GM10248 (cell line): ENCODE measurements at places on chromosomes 5 and 9.
A peak's percentile ranks its signal among the peaks of the same experiment; 100 is the strongest.

DNA sequence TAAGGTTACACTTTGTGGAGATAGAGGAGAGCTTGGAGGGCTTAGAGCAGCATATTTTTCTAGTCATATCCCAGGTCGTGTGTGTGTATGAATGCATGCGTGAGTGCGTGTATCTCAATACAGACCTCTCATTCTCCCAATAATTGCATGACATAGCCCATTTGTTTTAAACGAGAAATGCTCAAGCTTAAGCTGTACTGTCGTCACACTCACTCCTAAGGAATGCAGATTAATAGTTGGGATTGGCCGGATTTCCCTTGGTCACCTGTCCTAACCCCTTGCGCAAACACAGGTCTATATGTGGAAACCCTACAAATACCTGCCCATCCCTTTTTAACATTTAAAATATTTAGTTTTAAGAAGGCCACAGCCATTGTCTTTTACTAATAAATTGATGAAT lies 165.8 kb downstream of the SEMA5A start:
- no peak for DNase-seq

DNA sequence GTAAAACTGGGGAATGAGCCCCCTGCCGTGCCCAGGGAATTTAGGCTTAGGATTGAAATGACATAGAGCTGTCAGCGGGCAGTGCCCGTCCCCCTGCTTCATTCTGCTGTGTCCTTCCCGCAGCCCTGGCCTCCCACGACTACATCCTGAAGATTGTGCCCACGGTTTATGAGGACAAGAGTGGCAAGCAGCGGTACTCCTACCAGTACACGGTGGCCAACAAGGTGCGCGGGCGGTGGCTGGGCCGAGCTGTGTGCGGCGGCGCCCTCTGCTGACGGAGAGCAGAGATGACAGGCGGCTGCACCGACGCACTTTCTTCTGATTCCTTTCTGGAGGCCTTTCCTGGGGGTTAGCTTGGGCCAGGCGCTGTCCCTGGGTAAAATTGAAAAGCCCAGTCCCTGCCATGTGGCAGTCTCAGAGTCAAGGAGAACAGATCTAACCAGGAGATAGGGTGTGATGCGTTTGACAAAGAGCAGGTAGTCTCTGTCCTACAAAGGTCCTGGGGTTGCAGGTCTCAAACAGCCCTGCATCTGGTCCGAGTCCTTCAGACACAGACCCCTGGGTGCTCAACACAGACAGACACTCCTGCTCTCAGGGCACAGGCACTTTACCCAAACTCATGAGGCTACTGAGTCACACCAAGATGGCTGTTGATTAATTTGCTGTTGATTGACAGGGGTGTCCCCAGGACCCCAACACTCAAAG lies 26.8 kb upstream of the RPL26L1 start:
- peak; percentile 86 for DNase-seq

- DNase-seq = no peak
Measured at GRCh38 chr9:87250205-87250604, 247.5 kb upstream of the DAPK1 start.

DNA sequence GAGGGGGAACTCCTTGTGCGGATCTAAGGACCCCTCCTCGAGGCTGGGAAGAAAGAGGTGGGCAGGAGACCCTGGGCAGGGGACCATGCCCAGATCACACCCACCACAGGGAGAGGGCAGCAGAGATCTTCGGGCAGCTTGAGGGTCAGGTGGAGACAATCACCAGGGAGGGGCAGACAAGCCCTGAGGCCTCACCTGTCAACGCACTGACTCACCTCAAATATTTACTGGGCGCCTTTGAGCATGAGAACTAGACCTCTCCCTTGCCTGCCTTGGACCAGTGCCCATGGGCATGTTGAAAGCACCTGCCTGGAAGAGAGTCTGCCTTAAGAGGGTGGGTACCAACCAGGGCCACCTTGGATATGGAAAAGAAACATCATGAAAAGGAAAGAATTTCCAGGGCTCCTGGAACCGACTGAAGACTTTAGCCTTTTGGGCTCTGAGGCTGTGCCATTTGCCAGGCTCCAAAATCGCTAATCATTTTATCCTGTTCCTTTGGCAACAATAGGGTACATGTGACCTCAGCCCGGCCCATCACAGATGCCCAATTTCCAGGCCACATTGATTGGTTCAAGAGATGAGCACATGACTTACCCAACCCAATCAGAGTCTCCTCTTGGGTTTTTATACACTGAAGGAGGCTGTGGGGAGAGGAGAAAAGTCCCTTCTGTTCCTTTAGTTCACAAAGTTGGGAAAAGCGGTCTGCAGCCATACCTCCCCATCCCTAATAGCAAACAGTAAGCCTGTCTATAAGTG lies 10.4 kb upstream of the SPINK4 start:
- no peak for DNase-seq

GRCh38 chr9:117392992-117393391 lies 21.9 kb downstream of the ASTN2 start:
- DNase-seq = no peak

DNA sequence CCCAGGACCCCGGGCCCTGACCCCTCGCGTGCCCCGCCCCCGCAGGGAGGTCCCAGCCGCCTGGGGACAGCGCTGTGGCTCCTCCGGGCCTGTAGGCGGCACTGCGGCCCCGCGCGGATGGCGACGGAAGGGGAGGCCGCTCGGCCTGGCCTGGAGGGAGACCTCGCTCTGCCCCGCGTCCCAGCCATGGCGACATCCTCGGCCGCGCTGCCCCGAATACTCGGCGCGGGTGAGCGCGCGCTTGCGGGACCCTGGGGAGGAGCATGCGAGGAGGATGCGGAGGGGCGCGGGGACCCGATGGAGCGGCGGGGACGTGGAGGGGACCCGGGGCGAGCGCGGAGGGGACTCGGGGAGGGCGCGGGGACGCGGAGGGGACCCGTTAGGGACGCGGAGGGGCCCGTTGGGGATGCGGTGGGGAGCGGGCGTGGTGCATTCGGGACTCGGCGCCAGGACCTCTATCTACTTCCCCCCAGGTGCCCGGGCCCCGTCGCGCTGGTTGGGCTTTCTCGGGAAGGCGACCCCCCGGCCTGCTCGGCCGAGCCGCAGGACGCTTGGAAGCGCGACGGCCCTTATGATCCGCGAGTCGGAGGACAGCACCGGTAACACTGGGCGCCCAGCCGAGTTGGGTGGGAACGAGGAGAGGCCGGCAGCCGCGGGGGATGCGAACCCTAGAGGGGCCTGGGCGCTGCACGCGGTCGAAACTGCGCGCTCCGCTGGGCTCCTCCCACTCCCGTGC lies at the start of gene MRPS2:
Gene MRPS2, plus strand, starts transcription at position 158 of the 736 bp plus-strand sequence. Its CDS starts 29 bp downstream, at position 187.
- peak; percentile 95 for DNase-seq

DNA sequence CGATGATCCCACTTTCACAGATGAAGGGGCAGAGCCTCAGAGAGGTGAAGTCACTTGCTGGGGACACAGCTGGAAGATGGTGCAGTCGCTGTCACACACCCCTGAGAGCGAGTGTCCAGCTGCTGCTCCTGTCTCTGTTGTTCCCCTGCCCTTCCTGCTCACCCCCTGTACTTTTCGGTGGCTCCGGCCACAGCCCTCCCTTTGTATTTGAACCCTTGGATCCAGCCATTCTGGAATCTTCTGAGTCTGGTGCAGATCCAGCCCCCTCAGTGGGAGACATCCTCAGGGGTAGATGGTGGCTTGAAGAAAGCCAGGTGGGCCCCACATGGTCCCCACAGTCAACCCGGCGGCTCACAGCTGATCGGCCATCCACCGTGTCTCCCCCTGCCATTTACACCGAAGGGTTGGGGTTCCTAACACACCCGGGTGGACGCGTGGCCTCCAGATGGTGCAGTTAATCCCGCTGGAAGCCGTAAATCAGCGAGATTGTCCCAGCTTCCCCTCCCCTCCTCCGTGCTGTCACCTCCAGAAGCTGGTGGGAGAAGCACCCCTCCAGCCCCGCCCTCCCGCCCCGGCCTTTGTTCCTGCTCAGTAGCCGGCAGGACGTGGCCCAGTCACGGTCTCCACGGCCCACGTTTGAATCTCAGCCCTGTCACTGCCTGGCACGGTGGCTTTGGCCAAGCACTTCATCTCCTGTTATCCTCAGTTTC lies 204.8 kb downstream of the C9orf50 start:
- no peak for DNase-seq

DNA sequence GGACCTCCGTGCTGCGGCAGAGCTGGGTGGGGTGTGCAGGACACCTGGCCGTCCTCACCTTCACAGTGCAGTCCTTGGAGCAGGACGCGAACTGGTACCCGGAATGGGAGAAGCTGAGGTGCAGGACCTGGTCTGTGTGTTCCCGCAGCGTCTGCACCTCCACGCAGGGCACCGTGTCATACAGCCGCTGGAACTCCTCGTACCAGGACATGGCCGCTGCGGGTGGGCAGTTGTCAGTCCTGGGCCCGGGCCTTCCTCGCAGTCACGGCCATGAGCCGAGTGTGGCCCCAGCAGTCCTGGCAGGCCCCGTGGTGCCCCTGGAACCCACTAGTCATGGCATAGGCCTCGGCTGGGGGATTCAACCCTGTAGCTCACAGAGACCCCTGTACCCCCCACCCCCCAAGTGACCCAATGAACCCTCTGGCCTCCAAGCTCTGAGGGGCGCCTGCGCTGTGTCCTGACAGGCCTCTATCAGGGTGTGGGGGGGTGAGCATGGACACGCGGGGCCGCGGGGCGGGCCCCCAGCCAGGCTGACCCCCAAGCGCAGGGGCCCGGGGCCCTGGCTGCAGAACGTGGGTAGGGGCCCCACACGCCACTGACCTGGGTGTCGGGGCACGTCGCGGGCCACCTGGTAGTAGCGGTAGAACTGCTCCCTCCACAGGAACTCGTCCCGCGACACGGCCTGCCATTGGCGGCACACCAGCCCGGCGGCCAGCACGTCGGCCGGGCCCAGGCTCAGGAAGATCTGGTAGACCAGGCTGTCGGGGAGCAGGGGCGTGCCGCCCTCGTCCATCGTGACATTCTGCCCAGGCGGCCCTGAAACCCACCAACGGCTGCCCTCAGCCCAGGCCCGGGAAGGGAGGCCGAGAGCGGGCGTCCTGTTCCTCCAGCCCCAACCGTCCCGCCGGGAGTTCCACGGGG lies 987 bp downstream of the FBXW5 start:
- peak; percentile 63 for DNase-seq

DNA sequence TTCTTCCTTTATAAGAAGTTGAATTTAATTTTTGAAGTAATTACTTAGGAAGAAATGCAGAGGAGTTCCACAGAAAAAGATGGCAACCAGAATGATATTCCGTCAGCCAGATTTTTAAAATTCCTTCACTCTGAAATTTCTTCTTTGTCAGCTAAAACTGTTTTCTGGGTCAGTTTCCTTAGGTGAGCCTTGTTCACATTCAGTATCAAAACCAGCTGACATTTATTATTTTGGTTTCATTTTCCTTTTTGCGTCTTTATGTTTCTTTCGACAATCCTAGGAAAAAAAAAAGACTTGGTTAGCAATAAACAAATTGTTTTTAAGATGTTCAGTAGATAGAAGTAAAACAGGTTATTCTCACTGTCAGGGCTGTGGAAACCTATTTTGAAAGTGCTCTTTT lies 4.1 kb upstream of the IARS1 start:
- DNase-seq = no peak

GRCh38 chr5:9474219-9475002 lies 71.5 kb downstream of the SEMA5A start:
- DNase-seq = no peak

DNA sequence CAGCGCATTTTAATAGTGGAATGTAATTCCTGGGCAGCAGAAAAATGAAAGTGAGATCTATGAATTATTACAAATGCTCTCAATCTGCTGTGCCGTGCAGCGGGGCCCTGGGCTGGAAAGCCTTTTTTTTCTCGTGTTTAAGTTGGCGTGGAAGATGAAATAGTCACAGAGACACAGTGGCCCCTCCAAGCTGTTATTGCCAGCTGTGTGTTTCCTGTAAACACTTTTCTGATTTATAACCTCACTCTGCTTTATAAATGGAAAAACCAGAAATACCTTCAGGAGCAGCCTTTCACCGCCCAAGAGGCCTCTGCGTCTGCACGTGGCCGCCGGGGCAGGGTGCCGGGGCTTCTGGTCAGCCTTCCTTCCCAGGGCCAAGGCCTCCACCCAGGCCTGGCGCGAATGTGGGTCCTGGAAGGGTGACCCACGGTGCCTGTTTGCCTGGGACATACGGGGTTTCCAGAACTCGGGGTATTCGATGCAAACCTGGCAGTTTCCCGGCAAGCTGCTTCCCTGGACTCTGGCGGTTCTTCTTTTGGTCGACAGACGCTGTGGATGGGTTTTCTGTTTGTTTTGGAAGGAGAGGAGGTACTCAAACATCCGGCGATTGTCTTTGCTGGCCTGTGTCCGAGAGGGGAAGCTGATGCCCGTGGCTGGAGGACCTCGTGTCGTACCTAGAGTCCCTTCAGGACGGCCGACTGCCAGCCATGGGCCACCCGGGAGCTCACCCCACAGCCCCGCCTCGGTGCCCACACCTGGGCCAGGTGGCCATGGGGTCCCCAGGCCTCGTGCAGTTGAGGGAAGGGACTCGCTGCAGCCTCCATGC lies 256.7 kb downstream of the PARP8 start:
- DNase-seq = no peak

DNA sequence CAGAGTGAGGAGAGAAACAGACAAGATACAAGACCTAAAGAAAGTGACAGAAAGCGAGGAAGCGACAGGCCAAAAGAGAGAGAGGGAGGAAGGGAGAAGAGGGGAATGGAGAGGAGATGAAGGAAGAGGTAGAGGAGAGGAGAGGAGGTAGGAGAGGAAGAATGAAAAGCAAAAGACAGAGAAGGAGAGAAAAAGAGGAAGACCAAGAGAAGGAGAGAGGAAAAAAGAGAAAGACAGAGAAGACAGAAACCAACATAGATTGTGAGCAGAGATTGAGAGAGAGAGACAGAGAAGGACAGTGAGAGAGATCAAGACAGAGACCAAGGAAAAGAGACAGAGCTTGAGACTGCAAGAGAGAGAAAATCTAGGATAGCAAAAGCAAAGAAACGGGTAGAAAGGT lies 58.6 kb upstream of the FNIP1 start:
- DNase-seq = no peak

- DNase-seq = no peak
Measured at GRCh38 chr5:149001162-149001561, 61.7 kb downstream of the SH3TC2 start.

DNA sequence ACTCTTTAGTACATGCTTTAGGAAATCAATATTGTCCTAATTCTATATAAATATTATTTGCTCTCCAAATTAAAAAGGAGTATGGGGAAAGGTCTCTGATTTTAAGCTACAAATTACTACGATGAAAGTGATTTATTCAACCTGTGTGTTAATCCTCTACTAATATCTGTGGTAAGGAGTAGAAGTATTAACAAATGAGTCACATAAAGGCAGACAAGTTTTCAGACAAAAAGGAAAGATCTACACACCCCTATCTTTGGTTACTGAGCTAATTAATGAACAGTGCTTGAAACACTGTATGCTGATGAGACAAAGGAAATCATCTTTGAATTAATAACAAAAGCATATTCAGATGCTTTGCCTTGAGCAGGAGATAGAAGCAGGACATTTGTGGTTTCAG lies 15.9 kb downstream of the LOX start:
- no peak for DNase-seq

- no peak for DNase-seq
Measured at GRCh38 chr5:16311666-16312065, 132.1 kb upstream of the MARCHF11 start.

- DNase-seq = no peak
Measured at GRCh38 chr5:95746722-95747679, 15.9 kb downstream of the RHOBTB3 start.
